ENCODE measurements at places on chromosomes 7 and 10.

DNA sequence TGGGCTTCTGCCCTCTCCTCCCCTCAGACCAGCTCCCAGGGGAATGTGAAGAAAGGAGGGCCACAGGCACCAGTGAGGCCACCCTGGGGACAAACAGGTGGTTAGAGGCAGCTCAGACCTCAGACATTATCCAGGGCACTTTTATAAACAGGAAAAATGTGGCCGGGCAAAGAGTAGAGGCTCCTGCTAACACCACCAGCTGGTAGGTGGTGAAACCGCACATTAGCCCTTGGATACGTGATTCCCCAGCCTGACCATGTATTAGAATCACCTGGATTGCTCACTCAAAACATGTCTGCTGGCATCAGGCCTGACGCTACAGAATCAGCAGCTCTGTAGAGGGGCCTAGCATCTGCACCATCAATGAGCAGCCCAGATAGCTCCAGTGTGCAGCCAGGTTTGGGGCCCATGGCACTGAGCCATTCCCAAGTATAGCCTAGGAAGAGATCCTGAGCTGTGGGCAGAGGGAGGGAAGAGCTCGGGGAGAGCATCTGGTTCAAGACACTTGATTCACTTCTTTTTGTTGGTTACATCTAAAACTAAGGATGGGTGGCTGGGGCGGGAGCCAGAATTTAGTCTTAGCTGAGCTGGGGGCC, 37.1 kb downstream of the GPR26 start:
- no peak for DNase-seq

DNA sequence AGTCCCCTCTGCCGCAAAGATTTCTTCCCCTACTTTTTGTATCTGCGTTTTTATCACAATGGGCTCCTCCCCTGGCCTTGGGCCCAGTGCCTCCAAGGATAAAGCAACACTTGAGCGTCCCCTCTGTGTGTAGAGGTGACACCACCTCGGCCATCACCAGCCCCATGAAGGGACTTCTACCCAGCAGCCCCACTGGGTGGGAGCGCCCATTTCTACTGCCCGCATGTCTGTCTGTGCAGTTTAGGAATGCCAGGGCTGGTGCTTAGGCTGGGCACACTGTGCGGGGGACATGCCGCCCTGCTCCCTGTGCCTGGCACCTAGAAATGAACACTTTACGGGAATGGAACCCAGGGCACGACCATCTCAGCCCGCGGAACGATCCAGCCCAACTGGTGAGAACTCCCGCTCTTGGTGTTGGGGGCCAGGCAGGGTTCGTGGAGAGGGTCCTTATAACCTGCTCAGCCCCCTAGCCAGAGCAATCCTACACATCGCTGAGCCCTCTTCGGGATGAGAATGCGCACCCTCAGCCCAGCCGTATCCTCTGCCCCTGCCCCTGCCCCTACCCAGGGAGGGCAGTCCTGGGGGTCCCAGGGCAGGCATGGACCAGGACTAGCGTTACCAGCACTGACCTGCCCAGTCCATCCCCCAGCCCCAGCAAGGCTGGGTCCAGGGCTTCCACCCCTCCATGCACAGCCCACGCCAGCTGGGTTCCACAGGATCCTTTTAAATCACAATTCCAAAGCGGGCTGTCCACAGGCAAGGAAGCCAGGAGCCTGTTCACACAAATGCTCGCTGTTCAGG, 12.8 kb downstream of the CRYGN start:
- no peak for DNase-seq

DNA sequence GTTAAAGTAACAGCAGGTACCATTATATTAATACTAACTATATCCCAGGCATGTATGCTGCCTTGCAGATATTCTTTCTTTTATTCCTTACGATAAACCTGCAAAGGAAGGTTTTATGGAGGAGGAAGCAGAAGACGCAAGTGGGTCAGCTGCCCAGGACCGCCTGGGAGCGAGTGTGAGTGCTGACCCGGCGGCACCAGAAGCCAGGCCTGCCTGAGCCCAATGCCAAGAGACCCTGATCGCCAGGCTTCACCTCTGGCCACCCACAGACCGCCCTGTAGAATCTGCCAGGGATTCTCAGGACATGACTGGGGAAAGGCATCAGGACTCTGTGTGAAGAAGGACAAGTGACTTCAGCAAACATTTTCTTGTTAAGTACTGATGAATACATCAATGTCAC, 26.3 kb downstream of the PITRM1 start:
- no peak for DNase-seq

GRCh38 chr7:80440883-80441282, 71.0 kb downstream of the GNAT3 start:
- DNase-seq = no peak

DNA sequence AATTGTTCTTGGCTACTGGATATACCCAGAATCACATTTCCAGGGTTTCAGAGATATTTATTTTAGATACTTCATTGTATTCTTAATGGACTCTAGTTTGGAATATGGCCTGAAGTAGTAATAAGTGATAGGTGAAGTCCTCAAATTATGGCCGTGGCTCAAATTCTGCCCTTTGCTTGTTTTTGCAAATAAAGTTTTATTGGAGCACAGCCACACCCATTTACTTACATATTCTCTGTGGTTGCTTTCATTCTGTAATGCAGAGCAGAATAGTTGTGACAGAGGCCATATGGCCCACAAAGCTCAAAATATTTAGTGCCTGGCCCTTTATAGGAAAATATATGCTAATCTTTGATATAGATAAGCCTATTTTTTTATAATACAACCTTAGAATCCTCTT, 19.5 kb downstream of the ANLN start:
- DNase-seq = no peak

DNA sequence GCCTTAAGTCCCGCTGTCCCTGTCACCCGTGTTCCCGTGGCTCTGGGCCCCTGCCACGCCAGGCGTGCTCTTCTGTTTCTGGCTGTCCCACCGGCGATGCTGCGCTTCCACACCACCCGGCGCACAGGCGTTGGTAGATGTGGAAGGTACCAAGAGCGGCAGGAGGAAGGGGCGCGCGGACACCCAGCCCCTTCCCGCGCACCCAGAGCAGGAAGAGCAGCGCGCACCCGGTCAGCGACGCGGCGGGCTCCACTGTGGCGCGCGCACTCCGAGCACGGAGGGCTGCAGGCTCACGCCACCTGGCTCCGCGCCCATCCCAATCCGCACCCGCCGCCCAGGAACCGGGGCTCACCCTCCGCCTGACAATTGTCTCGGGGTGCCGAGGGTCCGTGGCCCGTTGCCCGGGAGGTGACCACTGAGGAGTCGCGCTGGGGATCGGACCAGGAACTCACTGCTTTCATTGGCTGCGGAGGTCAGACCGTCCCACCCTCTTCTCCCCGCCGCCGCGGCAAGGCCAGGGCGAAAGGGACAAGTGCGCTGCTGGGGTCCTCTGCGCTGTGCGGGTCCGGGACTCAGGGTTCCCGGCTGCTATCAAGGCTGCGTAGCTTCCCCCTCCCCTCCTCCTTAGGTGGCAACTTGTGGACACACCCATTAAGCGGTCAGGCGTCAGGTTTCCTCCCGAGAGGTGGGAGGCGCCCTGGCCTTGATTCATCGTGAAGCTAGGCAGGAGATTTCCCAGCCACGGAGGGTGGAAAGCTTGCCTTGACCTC, 121.6 kb upstream of the ZNF92 start:
- peak; percentile 32 for DNase-seq

- DNase-seq = no peak
These were observed 205.4 kb upstream of the VSTM2A start for GRCh38 chr7:54336800-54337199.

DNA sequence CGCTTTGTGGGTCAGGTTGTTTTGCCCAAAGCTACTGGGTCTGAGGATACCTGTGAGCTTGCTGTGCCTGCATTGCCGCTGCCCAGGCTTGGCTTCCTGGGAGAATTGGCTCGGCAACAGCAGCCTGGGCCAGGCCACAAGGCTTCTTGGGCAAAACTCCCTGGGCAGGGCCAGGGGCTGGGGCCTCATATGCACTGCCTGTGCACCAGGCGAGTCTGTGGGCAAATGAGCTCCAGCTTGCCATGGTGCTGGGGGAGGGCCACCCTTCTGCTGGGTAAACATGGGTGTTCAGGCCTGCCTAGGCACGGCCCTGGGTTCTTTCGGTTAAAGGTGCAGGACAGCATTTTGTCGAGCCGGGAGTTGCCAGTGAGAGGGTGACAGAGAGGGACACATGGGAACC, 19.4 kb downstream of the ZMIZ1 start:
- DNase-seq = no peak

DNA sequence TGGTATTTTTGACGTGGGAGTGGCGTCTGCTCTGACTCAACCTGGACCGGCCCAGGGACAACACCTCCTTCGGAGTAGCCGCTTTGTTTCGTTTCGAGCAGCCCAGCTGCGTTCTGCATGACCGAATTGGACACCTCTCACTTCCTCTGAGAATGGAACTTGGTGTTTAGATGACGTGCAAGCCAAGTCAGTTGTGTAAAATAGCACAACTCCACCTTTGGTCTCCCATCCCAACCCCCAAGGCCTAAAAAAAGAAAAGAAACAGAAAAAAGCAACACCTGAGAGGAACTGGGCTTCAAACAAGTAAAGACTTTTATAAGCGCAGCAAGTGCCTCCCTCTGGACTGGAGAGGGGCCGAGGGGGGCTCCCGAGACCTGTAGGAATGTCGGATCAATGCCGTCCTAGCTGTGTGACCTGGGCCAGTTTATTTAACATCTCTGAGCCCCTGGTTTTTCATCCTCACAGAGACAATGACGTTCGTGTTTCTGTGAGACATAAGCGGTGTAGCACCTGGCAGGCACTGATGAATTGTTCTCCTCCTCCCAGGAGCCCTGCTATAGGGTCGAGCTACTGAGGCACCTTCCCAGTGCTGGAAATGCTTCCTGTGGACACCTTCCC, 52.0 kb upstream of the SMNDC1 start:
- DNase-seq = peak; percentile 83

GRCh38 chr7:12684733-12685132, 2.7 kb upstream of the ARL4A start:
- DNase-seq = no peak

GRCh38 chr10:75588031-75588430, 156.6 kb downstream of the LRMDA start:
- no peak for DNase-seq

All from CD4-positive, alpha-beta T cell treated with Interleukin-10 for 1 hour (primary cell).